ENCODE measurements at places on chromosomes 3 and 15.
A peak's percentile ranks its signal among the peaks of the same experiment; 100 is the strongest.

DNA sequence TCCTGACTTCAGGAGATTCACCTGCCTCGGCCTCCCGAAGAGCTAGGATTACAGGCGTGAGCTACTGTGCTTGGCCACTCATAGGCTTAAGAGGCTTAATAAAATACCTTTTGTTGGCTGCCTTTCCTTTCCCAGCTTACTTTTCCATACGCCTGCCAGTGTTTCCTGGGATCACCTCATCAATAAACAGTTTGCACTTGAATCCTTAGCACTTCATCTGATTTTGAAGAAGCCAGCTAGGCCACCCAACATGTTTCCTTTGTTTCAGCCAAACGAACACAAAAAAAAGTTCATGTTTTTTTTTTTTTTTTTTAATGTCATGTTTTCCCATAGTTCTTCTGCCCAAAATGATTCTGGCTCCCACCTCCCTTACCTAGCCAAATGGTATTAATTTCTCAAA is 92.3 kb downstream of the RAP2B start:
- no peak for DNase-seq

DNA sequence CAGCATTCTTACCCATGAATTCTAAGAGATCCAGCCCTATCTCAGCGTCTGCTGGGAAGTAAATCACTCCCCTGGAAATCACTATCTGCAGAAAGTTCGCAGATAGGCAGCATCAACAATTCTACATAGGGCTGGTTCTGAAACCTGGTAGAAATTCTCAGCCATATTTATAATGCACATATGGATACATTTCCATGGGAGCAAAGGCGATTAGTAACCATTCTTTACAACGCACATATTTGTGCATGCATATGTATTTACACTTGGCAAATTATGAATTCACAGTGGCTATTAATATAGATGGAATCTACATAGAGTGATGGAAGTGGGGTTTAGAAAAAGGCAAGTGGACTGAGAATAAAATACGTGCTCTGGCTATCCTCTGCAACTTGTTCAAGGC is 128.0 kb upstream of the FOXB1 start:
- no peak for DNase-seq

DNA sequence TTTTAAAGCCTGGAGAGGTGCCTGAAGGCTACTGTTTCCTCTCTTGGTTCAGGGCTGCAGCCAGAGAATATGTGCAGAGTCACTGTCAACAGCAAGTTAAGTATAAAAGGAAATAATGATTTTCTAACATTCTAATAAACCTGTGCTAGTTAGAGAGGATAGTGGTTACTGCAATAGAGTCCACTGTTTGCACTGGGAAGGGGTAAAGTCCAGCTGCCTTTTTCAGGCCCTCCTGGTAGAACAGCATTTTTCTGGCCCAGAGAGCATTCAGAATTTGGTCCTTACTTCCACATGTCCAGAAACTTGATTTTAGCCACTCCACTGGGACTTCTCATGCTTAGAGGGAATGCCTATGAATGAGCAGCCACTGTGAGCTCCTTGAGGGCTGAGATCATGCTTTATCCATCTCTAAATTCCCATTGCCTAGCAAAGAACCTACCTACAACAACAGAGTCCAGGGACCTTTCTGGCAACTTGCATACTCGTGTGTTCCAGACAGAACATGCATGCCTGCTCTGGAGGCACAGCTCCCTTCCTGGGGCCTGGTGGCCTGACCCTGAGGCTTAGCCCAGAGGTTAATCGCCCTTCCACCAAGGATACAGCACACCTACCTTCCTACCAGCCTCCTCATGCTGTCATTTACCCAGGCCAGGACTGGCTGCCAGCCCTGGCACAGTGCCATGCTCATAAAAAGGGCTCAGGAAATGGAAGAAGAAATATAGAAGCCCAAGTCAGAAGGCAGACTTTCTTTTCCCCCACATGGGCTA is 50.3 kb upstream of the ATP13A3 start:
- no peak for DNase-seq

- peak; percentile 77 for DNase-seq
Measured at GRCh38 chr15:75107908-75108838, 84.8 kb downstream of the PPCDC start.

DNA sequence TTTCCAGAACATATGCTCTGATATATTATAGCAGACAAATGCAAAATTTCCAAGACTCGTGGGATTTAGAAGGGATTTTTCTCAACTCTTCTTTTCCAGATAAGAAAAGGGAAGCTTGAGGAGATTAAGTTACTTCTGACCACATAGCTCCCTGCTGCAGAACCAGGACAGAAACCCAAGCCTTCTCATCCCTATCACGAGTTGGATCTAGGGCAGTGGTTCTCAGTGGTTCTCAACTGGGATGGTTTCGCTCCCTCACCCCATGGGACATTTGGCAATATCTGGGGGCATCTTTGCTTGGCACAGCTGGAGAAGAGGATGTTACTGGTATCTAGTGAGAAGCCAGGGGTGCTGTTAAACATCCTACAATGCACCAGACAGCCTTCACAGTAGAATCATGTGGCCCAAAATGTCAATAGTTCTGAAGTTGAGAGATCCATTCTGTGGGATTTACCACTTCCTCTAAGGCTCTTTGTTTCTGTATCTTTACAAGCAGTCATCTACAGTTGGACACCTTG is 64.2 kb downstream of the LIPC start:
- DNase-seq = no peak

DNA sequence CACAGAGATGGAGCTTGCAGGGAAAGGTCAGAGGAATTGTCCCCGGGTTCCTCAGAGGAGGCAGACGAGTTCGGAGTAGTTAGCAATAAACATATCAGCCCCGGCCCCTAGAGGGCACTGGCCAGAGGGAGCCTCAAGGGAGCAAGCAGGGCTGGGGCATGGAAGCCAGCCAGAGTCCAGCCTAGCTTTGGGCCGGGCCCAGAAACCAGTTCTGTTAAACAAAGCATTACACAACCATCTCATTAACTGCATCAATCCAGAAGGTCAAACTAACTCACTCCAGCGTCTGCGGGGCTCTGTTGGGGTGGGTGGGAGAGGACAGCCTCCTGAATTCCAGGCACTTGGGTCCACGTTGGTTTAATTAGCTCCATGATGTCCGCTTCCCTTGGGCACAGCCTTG is 41.0 kb upstream of the IREB2 start:
- peak; percentile 80 for DNase-seq
